ENCODE measurements at places on chromosomes 16 and 17.

DNA sequence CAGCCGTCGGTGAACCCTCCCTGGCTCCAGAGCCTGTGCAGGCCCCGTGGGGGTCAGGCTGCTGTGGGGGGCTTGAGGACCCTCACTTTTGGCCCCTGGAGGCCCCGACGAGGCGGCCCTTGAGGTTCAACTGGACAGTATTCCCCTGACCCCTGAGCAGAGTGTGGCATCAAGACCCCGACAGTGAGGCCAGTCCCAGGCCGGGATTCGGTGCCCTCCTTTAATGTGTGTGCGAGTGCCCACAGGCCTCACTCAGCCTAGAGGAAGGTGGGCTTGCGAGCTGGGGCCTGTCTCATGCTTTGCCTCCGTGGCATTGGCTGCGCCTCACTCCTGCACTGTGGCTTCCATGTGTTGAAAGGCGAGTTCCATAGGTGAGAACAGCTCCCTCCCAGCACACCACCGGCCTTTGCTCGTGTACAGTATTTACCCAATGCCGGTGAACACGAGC lies 94.5 kb downstream of the METRNL start:
- DNase-seq, result no peak

GRCh38 chr17:58043221-58044181 lies 36.5 kb upstream of the SRSF1 start:
- no peak for DNase-seq

- no peak for DNase-seq
Measured at GRCh38 chr17:79945591-79946255, 89.9 kb downstream of the TBC1D16 start.

DNA sequence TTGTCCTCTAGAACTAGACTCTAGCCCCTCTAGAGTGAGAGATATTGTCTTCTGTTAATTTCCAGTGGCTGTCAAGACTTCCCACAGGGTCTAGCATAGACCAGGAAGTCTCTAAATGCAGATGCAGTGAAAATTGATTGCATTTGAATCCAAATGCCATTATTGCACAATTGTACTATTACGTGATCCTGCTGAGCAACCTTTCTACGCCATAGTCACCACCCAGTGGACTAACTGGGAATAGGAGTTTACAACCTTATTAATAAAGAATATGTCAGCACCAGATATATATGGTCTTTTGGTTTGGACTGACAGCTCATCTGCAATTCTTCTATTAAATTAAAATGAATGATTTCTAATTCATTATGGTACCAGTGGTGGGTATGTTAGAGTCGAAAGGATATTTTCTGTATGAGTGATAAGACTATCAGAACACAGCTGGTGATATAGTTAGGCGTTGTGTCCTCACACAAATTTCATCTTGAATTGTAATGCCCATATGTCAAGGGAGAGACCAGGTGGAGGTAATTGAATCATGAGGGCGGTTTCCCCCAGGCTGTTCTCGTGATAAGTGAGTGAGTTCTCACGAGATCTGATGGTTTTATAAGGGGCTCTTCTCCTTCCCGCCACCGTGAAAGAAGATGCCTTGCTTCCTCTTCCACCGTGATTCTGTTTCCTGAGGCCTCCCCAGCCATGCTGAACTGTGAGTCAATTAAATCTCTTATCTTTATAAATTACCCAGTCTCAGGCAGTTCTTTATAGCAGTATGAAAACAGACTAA lies 138.9 kb upstream of the CA10 start:
- DNase-seq, result no peak

DNA sequence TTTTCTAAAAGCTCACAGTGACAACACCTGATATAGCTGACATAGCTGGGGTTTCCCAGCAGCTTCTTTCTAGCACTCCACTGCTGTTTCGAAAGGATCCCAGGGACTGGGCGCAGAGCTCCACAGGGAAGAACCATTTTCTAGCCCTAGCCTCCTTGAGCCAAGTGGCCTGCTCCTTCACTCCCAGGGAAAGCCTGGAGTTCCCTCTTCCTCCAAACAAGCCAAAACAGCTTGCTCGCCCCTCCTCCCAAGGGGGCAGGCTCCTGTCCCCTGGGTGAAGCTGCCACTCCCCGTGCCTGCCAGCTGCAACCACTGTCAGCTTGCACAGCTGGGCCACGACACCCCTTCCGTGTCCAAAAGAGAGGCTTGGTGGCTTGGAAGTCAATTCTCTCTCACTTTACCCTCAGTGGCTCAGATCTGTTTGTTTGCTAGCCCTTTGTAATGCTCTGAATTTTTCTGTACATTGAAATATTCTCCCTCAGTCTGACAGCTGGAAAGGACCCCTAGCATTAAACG lies 59.8 kb downstream of the CYTH1 start:
- DNase-seq, result no peak

DNA sequence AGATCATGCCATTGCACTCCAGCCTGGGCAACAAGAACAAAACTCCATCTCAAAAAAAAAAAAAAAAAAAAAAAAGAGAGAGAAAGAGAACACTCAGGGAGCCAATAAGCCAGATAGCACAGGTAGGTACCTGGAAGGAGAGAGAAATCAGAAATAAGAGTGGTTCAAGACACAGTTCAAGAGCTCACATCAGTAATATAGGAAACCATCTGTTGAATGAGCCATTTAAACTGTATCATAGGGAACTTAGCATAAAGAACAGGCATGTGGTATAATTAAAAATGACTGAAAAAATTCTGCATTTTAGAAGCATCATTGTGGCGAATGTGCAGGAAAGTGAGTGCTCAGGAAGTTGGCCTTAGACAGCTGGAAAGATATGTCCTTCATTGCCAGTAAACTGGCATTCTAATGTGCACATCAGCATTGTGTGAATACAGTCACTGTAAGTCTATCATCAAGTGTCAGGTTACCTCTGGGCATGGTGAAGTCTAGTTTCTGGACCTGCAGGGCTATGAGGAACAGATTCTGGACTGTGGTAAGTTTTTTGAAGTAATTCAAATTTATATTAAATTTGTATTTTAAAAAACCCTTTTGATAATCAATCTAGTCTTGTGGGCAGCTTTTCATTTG lies 20.4 kb downstream of the KRT12 start:
- no peak for DNase-seq

DNA sequence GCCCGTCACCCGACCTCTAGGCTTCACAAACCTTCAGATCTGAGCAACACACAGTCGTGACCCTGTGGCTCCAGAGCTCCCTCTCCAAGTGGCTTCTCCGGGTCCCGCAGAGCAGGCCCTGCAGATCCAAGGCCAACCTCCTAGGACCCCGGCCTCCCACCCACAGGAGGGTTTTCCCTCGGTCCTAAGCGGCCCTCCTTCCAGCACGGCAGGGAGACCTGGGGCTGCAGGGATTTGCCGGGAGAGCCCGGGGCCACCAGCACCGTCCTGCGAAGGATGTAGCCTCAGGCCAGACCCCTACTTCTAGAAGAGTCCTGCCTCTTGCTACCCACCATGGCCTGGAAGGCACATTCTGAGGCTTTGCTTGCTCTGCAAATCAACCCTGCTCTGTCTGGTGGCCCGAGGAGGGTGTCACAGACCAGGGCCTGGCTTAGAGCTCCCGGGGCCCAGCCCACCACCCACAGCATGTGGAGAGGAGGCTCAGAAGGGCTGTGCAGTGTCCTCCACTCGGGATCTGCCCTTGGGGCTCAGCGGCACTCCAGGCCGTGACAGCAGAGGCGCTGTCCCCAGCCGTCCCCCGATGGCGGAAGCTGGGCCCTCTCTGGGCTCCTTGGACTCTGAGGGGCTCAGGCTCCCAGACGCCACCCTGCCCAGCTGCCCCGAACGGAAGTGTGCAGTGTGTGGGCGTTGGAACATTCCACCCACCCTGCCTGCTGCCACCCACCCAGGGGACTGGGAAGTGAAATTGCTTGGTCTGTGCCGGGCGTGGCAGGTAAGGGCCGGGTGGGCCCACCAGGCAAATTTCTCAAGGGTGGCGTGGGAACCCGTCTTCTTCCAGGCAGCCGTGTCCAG lies 28.8 kb upstream of the ACSF3 start:
- DNase-seq, result no peak

DNA sequence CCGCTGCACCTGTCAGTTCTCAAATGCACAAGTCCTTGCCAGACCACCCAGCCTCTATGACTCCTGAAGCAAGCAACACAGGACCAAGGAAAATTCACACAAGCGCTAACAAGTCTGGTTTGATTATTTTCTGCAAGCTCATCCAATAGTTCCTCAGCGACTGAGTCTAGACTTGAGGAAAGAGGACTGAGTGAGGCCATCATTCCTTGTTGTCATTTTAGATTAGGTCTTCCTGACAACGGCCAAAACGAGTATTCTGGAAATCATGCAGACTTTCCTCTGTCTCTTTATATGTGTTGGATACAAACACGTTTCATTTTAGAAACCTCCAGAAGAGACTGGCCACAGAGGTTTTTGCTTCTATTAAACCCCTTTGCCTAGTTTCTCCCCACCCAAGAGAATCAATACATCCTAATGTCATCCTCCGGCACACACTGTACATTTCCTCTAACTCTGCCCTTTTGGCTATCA lies 561 bp downstream of the CCDC47 start:
- DNase-seq, result peak; percentile 4

DNA sequence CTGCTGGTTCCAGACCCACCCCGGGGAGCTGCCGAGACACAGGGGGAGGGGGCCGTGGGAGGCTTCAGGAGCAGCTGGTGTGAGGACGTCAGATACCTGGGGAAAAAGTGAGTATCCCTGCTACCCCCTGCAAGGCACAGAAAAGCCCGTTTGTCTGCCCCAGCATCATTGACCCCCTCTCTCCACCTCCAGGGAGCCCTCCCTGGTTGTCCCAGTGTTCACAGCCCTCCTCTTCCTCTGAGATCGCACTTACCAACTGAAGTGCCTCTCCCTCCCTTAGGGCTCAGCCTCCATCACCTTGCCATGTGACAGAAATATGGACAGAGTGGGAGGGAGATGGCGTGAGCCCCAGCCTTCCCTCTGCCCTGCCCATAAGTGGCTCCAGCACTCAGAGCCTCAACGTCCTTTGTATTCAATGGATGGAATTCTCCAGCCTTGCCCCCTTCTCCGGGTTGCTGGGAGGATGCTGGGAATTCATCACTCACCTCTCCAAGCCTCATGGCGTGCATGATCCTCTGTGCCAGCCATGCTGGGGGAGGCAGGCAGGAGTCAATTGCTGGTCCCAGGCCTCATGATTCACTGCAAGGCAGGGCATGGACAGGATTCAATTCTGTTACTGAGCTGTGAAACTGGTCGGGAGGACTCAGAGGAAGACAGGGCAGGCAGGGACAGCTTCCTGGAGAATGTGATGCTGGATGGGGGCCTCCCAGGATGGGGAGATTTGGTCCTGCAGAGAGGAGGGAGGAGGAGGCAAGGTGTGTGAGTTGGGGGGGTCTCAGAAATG lies 14.6 kb downstream of the SPNS3 start:
- no peak for DNase-seq

DNA sequence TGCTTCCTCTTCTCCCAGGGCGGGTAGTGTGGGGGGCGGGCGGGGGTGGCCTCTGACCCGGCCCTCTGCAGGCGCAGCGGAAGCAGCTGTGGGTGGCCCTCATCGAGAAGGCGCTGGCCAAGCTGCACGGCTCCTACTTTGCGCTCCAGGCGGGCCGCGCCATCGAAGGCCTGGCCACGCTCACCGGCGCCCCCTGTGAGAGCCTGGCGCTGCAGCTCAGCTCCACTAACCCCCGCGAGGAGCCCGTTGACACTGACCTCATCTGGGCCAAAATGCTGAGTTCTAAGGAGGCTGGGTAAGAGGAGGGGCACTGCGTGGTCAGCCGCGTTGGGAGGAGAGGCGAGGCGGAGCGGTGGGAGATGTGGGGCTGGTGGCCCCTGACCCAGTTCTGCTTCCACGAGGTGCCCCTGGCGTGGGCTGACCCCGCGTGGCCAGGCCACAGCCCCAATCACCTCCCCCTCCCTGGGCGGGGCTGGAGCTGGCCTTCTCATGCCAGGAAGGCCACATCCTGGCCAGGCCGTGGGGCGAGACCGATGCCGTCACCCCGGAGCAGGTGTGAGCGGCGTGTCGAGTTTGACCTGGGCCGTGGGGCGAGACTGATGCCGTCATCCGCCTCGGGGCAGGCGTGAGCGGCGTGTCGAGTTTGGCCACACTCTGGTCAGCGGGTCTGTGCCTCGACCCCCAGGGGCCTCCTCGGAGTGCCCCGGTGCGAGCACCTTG lies 10.5 kb upstream of the PRR35 start:
- no peak for DNase-seq

GRCh38 chr17:55059724-55060123 lies 91.2 kb downstream of the STXBP4 start:
- DNase-seq, result no peak

- DNase-seq, result no peak
Measured at GRCh38 chr17:60076811-60077210, 1.9 kb downstream of the HEATR6 start.

GRCh38 chr17:73324711-73325526 lies 13.1 kb upstream of the CDC42EP4 start:
- DNase-seq, result no peak

DNA sequence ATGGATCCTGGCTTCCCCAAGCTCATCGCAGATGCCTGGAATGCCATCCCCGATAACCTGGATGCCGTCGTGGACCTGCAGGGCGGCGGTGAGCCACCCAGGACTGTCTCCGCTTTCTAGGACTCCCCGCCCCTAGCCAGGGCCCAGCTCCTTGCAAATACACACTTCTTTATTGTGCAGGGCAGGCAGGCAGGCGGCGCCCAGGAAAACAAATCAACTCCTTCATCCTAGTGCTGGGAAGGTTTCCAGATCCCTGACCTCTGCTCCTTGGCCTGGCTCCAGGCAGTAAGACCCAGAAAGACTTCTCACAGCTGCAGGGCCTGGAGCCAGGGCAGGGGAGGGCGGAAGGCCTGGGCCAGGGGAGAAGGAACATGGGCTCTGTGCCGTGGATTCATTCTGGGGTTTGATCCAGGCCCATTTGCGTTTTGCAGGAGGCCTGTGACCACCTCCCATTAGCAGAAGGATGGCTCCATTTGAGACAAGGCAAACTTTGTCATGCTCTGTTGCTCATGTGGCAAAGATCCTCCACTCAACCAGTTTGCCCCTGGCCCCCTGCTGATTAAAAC lies 6.0 kb upstream of the LPCAT2 start:
- no peak for DNase-seq

- DNase-seq, result peak; percentile 76
Measured at GRCh38 chr17:42798383-42799380, at the start of the genes CNTD1 and COA3. CNTD1 (plus strand) TSS chr17:42798861; CDS start chr17:42799068, 207 bp downstream. COA3 (minus strand) TSS chr17:42798704; CDS start chr17:42798681, 23 bp downstream.

DNA sequence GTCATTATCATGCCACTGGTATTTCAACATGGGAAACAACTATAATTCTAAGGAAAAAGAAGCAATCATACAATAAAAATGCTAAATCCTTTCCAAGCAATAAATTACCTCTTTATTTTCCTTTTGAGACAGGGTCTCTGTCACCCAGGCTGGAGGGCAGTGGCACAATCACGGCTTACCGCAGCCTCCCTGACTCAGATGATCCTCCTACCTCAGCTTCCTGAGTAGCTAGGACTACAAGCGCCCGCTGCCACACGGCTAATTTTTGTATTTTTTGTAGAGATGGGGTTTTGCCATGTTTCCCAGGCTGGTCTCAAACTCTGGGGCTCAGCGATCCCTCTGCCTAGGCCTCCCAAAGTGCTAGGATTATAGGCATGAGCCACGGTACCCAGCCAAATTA lies 24.1 kb downstream of the CNOT1 start:
- DNase-seq, result no peak

All from activated T-cell treated with anti-CD3 and anti-CD28 coated beads for 24 hours (primary cell).